Activated T-helper 1 cell treated with anti-CD3 and anti-CD28 coated beads, Interleukin-12 subunit alpha, Interleukin-12 subunit beta, Interleukin-2, Interleukin-4 antibody, amounts not matched to agents 30 ng/mL and 10 ng/mL and 1 ng/mL, durations not matched to agents 14 hours and 24 hours and 36 hours (primary cell): ENCODE measurements at places on chromosomes 7 and 10. TPM values are rescaled to one million over a fixed set of nuclear protein-coding genes. Genes with fewer than 3 reads are reported as not detected.

ORAI2 gene
- 55.2 and 59.9 TPM in 2 replicates for total RNA-seq

WNT8B gene
- 0.10 and 0.24 TPM in 2 replicates for total RNA-seq

SH2B2 gene
- 2.1 and 2.6 TPM in 2 replicates for total RNA-seq

NPTX2 gene
- 0.08 and 0.10 TPM in 2 replicates for total RNA-seq

TMEM130 gene
- 0.29 and 0.42 TPM in 2 replicates for total RNA-seq

PALD1 gene
- 0.83 and 0.88 TPM in 2 replicates for total RNA-seq

DNA sequence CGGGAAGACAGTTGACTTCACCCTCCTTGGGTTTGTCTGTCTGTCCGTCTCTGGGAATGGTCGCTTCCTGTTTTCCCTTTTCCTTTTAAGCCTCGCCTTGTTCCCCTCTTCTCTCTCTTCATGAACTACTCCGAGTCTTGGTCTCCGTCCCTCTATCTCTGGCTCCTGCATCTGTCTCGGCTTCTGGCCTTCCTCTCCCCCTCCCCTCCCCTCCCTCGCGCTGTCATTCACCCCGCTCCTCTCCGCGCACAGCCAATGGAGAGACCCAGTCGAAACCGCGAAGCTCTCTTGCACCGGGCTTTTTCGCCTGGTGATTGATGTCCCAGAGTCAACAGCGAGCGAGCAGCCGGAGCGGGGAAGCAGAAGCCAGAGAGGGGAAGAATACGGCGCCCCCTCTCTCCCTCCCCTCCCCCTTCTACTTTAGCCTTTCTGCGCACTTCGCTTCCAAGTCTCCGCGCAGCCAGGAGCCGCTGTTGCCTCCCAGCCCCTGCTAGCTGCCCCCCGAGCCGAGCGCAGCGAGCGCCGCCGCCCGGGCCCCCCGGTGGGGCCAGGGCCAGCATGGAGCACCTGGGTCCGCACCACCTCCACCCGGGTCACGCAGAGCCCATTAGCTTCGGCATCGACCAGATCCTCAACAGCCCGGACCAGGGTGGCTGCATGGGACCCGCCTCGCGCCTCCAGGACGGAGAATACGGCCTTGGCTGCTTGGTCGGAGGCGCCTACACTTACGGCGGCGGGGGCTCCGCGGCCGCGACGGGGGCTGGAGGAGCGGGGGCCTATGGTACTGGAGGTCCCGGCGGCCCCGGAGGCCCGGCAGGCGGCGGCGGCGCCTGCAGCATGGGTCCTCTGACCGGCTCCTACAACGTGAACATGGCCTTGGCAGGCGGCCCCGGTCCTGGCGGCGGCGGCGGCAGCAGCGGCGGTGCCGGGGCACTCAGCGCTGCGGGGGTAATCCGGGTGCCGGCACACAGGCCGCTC lies at the start of gene TLX1:
TLX1 (plus strand) TSS at position 317 of the 978 bp plus-strand sequence; CDS start at position 559, 242 bp downstream.
- no peak for DNase-seq

DNA sequence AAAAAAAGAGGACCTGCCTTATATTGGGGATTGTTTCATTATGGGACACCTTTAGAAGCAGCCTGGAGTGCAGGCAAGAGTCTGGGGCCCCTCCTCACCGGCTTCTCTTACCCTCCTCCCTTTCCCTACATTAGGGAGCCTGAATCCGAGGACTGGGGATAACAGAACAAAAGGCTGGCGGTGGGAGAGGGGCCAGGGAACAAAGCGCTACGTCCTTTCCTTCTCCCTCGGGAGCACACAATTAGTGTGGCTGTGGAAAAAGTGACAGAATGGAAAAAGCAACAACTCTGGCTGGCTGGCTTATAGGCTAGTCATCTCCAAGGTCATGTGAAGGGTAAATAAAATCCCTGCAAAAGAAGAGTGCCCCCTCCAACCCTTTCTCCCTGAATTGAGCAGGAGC lies 74.7 kb downstream of the LSM5 start:
- DNase-seq: no peak

DNA sequence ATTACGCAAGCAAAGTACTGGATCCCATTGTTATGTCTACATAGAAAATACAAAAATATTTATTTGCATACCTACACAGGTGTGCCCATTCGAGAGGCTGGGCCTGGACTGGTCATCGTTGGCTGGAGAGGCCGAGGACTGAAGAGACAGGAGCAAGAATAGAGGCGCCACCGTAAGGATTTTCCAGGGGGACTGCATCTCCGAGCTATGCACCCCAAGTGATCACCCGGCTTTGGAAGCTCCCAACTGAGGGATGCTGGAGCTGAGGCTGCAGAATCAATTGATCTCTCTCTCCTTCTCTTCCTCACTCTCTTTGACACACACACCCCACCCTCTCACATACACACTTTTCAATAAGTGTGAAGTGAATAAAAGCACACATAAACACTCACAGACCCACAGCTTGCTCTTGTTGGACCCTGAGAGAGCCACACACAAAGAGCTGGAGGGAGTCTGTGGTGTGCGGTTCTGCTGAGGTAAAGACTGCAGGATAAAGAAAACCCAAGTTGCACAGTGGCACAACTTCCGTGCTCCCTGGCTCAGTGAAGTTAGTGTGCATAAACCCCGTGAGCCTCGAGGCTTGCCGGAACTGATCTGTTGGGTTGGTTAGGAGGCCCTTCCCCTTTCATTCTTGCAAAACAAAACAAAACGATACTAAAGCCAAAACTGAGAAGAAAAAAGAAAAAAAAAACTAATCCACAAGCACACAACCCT lies at the start of gene AOAH:
AOAH (minus strand) TSS at position 544 of the 714 bp plus-strand sequence; CDS start at position 198, 346 bp downstream.
- DNase-seq: peak; percentile 78

- DNase-seq: no peak
Observed at GRCh38 chr10:95039281-95039680, 30.0 kb downstream of the CYP2C8 start.

- no peak for DNase-seq
Observed at GRCh38 chr10:129078746-129079145, 388.3 kb upstream of the MGMT start.

- no peak for DNase-seq
Observed at GRCh38 chr7:102045681-102046372, 228.4 kb downstream of the CUX1 start.

GRCh38 chr7:2038931-2039728 lies 193.6 kb downstream of the MAD1L1 start:
- no peak for DNase-seq

DNA sequence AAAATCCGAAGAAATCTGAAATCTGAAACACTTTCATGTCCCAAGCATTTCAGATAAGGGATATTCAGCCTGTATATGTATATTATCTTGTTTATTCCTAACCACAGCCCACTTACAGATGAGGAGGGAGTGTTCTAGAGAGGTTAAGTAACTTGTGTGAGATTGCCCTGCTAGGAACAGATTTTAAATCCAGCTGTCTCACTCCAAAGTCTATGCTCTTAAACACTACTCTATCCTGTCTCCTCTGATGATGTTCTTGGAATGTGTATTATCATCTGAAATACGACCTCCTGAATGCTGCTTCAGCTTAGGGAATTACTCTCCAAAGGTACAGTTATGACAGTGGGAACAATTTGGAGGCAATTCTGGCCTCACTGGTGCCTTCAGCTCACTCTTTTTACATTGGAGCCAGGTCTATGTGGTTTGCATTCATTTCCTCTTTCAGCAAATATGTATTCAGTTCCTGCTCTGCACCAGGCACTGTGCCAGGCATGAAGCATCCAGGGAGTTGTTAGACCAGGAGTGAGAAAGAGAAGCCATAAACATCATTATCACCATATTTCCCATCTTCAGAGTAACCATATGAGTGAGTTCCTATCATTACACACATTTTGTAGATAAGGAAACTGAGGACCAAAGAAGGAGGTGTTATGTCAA lies 70.2 kb downstream of the NOC3L start:
- DNase-seq: no peak

DNA sequence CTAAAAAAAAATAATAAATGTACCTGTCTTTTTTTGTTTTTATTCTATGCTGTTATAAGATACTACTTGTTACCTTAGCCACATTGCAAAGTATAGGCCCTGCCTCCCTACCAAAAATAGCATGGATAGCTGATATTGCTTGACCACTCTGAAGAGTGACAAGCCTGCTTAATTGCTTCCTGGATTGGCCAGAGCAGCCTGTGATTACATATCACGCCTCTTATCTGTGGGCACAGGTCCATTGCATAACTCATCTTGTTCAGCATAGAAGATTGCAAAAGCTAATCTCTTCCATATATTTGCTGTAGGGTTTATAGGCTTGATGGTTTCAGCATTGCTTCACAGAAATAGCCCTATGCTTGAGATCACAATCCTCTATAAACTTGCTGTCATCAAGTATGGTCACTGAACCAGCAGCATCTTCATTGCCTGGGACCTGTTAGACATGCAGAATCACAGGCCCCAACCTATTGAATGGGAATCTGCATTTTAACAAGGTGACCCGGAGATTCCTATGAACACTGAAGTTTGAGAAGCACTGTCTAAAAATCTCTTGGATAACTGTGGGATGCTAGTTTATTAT lies 280.8 kb upstream of the CDC14C start:
- DNase-seq: no peak

DNA sequence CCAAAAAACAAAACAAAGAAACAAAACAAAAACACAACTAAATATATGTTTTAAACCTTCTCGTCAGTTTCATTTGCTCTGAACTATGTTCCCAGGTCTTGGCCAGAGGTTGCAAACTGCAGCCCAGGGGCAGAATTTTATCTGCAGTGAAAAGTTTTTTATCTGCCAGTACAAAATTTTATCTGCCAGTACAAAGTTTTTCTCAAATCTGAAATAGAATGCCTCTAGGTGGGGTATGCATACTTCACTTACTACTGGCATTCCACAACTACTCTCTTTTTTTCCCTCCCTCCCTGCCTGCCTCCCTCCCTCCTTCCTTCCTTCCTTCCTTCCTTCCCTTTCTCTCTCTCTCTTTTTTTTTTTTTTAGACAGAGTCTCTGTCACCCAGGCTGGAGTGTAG lies 9.4 kb upstream of the CLDN3 start:
- DNase-seq: no peak

- DNase-seq: no peak
Observed at GRCh38 chr7:102097601-102098161, 189.0 kb upstream of the SH2B2 start.

- DNase-seq: no peak
Observed at GRCh38 chr7:152185558-152185957, 160.1 kb downstream of the GALNT11 start.

GRCh38 chr10:65793738-65794425 lies 1132.0 kb upstream of the LRRTM3 start:
- no peak for DNase-seq

GRCh38 chr10:71713135-71714030 lies 6.2 kb downstream of the C10orf105 start:
- no peak for DNase-seq

DNA sequence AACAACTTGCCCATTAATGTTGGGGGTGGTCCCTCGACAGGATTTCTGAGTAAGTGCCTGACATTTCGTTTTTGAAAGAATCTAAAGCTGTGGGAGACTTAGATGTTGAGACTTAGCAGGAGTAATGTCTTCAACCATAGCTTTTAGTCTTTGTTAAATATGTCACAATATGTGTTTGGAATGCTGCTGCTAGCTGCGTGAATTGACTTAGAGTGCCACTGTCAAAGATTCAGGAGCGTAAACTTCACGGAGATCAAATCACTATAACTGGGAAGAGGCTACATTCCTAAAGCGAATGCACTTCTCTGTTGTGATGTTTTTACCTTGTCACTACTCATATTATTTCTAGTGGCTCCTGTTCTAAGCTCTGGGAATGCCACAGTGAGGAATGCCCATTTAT lies 91.3 kb upstream of the SAMD8 start:
- no peak for DNase-seq

GRCh38 chr10:100081075-100082001 lies at the start of gene CPN1:
Gene CPN1, minus strand, starts transcription at chr10:100081869. Its CDS starts 244 bp downstream, at chr10:100081625.
- DNase-seq: no peak

- no peak for DNase-seq
Observed at GRCh38 chr10:73762915-73763314, 18.7 kb downstream of the SEC24C start.

GRCh38 chr10:93363891-93364648 lies 118.1 kb downstream of the MYOF start:
- no peak for DNase-seq

DNA sequence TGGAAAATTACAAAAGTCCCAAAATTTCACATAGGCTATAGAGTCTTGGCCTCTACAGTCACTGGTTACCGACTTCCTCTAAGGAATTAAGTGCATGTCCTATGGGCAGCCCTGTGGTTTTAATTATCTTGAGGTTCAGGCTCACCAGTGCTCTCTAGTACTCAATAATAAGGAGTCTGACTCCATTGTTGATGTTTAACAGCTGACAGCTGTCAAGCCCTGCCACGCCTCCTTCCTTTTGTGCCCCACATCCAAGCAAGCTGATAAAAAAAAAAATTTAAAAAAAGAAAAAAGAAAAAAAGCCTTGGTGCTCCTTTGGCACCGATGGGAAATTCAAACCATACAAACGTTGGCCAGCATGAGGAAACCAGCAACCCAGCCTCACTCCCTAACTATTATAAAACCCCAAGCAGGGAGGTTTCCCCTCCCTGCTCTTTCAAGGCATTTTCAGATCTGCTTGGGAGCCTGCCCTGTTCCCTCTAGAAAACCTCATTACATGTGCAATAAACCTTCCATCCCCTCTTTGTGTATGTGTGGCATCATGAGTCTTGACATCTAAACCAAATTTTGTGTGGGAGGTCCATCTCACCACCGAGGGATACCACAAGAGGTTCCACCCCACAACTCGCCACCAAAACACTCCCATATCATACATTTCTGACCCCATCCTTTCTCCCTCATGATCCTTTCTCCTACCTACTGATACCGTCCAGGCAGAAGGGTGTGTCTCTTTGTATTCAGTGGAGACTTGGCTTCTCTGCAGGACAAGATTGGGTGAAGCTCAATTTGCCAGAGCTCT lies 70.9 kb upstream of the CCDC71L start:
- no peak for DNase-seq

GRCh38 chr7:21172800-21173199 lies 255.1 kb upstream of the SP4 start:
- DNase-seq: no peak

DNA sequence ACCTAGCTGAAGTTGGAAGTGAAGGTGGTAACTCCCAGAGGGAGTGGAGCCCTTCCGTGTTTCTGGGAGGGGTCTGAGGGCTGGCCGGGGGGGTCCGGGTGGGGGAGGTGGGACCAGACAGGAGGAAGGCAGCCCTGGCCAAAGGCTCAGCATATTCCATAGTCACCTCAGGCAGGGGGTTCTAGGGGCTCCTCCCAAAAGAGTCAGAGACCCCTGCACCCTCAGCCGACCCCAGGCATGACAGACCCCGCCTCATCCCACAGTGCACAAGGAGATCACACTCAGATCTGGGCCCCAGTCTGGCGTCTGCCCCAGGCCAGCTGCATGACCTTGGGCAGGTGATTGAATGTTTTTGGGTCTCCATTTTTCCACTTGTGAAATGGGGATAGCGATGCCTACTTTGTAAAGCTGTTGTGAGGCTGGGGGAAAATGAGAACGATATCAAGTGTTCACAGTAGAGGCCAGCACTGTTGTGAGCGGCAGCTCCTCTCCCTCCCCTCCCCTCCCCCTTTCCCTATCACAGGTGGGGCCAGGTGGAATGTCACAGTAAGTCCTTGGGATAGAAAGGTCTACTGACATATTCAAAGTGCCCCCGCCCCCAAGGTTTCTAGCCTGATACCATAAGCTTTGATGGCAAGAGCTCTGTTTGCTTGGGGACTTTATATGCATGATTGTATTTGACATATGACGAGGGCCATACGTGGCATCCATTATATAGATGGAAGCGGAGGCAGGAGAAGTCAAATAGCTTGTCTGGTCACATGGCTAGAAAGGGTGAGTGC lies 33.3 kb downstream of the DNAJB12 start:
- DNase-seq: no peak
